T-cell (primary cell): ENCODE measurements at places on chromosomes 5 and 9.

DNA sequence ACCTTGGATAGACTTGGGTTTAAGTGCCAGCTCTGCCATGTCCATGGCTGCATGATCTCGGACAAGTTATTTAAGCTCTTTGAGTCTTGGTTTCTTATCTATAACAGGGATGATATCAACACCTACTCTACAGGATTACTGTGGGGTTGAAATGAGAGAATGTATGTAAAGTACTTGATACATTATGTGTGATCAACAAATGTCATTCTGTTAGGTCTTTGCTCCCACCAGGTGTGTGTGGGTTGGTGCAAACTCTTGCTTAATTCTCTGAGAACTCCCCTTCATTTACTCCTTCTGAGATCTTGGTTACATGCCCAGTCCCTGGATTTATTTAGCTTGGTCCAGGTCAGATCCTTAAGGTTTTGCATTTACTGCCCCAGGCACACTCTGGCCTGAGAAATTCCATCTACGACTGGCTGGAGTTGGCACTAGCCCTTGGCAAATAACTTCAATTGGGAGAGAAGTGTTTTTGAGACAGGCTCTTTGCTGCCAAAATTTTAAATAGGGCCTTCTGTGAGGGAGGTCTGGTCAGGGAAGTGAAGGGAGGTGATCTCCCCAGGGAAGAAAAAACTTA is 63.5 kb upstream of the KLF9 start:
- DNase-seq: no peak
- no peaks in the 10 kb centered on the region for H3K27me3 ChIP-seq
- no peaks in the 10 kb centered on the region for H3K4me1 ChIP-seq
- no peaks in the 10 kb centered on the region for H3K36me3 ChIP-seq
- no peak overlapping the region for H3K27ac ChIP-seq

DNA sequence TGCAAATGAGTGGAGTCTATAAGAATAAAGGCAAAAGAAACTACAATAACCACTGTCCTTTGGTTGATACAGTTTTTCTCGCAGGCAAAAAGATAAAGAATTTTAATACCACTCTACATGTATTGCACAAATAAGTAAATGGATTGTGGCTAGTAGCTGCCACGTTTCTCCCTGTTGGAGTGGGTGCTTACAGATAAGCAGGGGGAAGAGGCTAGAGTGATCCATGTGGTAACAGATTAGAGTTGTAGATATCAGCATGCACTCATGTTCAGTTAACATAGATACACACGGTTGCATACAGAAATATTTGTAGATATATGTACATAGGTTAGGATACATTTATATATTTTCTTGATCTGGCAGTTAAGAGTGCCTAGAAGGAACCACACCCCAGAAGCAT is 179.5 kb downstream of the ARHGEF28 start:
- H3K27ac ChIP-seq: no peak overlapping the region
- DNase-seq: no peak
- no peaks in the 10 kb centered on the region for H3K4me1 ChIP-seq
- H3K4me3 ChIP-seq: no peak overlapping the region

DNA sequence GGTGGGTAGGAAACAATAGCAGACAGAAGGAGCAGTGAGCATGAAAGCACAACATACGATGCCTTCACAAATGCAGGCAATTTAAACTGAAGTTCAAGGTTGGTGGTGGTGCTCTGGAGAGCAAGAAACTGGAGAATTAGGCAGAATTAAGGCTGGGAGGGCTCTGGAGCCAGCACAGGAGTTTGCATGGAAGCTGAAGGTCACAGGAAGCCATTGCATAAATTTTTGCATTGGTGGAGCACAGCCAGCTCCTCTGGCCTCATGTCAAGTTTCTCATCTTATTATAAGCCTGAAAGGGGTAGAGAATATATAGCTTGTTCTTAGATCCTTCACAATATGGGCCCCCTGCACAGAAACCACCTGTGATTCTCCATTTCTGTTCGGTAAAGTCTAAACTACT is 207.4 kb downstream of the PAPPA start:
- no peak overlapping the region for H3K27ac ChIP-seq
- H3K27me3 ChIP-seq: no peaks in the 10 kb centered on the region
- DNase-seq: no peak
- no peaks in the 10 kb centered on the region for H3K4me1 ChIP-seq

- DNase-seq: no peak
- no peaks in the 10 kb centered on the region for H3K27me3 ChIP-seq
- no peak overlapping the region for H3K4me3 ChIP-seq
- no peak overlapping the region for H3K27ac ChIP-seq
- no peaks in the 10 kb centered on the region for H3K36me3 ChIP-seq
- H3K4me1 ChIP-seq: no peaks in the 10 kb centered on the region
Observed at GRCh38 chr5:109723606-109724005, 33.9 kb downstream of the MAN2A1 start.

- no peaks in the 10 kb centered on the region for H3K36me3 ChIP-seq
- no peaks in the 10 kb centered on the region for H3K27me3 ChIP-seq
- H3K4me3 ChIP-seq: no peak overlapping the region
- no peak for DNase-seq
- no peak overlapping the region for H3K27ac ChIP-seq
Observed at GRCh38 chr5:161283296-161283695, 263.2 kb downstream of the GABRB2 start.
